ENCODE measurements at places on chromosomes 4 and X.

DNA sequence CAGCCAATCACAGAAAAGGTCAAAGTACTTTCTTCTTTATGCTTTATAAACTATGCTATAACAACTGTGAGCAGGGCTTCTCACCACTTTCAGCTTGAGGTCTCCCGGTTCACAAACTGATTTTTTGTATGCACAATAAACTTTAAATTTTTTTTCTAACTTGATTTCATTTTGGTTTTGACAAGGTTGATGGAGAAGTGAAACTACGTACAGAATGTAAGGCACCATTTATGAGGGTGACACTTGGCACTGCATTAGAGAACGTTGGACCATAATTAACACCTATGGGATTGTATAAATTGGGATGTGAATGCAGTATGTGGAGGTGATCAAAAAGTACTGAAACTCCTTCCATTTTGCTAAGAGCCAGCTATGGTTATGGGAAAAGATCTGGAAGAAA is 857.9 kb upstream of the HTR2C start:
- DNase-seq, result no peak

GRCh38 chr4:20532871-20533870 is 167.1 kb upstream of the PACRGL start:
- DNase-seq, result no peak

DNA sequence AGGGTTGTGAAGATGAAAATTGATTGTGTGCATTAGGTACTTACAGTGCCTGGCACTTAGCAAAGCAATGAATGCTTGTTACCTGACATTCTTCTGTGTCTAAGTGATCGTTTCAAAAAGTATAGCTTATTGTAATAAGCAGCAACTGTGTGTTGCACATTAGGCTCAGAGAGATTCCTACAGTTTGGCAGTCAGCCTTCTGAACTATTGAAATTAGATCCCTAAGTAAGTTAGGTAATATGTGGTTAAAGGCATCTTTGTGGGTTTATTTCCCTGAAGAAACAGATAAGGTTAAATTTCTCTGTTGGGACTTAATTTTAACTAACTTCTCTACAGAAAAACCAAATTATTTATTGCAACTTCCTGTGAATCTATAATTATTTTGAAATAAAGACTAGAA is 93.4 kb downstream of the REPS2 start:
- DNase-seq, result no peak

DNA sequence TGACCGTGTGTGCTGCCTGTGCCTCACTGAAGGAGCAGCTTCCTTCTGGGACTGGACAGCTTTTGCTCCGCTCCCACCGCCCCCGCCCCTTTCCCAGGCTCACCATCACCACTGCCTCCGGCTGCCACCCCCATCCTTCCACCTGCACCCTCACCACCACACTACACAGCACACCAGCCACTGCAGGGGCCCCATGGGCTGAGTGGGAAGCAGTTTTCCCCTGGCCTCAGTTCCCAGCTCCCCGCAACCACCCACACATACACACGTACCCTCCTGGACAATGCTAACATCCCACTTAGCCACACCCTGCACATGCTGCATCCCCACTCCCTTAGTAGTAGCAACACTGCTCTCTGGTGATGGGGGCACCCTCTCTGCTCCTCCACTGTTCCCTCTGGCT is 29.6 kb upstream of the COX18 start:
- no peak for DNase-seq

GRCh38 chr4:155529272-155529671 is 137.4 kb upstream of the GUCY1A1 start:
- DNase-seq, result peak; percentile 63

- DNase-seq, result no peak
These were observed 79.1 kb upstream of the TFDP3 start for GRCh38 chrX:133297284-133297683.

DNA sequence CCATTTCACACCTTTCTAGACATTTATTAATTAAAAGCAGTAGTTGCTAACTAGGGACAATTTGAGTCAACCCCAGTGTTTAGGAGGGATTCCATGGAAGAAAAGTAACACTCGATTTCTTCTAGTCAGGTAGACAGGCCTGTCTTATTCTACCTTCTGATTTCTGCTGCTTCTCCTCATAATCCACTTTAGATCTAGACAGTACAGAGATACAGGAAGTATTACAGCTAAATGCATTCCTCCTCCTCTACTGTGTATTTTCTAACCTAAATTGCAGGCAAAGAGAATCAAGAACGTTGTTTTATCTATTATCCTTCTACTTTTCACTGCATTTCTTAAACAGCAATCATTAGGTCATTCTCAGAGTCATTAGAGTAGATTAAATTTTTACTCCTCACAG is 52.6 kb downstream of the LPAR4 start:
- no peak for DNase-seq

GRCh38 chrX:75074475-75074874 is 81.6 kb downstream of the ABCB7 start:
- no peak for DNase-seq

DNA sequence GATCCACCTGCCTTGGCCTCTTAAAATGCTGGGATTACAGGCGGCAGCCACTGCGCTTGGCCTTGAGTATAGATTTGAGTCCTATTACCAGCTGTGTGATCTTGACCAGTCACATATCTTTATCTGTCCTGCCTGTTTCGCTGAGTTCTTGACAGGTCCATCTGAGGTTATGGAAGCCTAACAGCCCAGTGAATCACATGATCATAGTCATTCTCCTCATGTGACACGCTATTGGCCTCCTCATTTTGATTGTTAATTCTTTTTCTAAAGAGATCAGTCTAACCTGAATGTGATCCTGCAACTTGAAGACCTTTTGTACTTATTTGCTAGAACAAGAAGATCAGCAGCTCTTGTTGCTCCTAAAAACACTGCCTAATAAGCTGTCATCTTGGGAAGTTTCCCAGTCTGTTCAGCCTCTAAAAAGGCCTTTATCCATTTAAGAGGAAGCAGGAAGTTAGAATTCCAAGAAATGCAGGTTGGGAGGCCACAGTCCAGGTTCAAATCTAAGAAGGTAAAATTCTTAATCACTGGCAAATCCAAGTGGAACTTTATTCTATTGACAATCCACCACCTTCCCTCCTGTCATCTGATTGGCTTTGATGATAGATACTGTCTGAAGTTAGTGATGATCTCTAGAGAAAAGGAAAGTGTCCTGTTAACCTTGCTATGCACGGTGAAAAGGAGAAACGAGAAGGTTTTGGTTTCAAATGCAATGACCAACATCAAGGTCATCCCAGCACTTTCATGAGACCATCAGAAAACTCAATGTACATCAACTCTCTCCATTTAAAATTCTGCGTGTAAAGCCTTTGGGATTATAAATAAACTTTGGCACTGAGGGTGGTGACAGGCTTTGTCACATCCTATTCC is 86.9 kb downstream of the CHRNA9 start:
- DNase-seq, result no peak

DNA sequence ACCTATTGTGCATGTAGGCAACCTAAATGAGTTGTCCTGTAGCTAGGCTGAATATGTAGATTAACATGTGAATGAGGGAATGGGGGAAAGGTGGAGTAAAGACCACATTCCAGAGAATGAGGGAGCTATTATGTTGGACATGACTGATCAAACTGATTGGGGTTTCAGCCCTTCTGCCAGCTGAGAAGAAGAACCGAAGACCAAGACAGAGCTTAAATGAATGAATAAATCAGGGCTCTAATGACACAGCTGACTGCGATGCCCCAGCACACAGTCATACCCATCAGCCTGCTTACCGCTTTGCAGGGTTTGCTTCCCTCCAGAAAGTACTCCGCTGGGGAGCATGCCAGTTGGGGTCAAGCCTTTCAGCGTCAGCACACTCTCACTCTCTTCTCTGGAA is 315.4 kb downstream of the PPP3CA start:
- no peak for DNase-seq

GRCh38 chr4:39710098-39710896 is 12.4 kb downstream of the UBE2K start:
- DNase-seq, result no peak

GRCh38 chrX:70042399-70043371 is 7.1 kb downstream of the AWAT2 start:
- no peak for DNase-seq

GRCh38 chr4:52755426-52755825 is 4.2 kb upstream of the ERVMER34-1 start:
- DNase-seq, result no peak

- DNase-seq, result peak; percentile 60
These were observed 183.2 kb downstream of the FBXW7 start for GRCh38 chr4:152352622-152353116.

GRCh38 chr4:4384837-4385236 is 2.1 kb upstream of the NSG1 start:
- peak; percentile 16 for DNase-seq

DNA sequence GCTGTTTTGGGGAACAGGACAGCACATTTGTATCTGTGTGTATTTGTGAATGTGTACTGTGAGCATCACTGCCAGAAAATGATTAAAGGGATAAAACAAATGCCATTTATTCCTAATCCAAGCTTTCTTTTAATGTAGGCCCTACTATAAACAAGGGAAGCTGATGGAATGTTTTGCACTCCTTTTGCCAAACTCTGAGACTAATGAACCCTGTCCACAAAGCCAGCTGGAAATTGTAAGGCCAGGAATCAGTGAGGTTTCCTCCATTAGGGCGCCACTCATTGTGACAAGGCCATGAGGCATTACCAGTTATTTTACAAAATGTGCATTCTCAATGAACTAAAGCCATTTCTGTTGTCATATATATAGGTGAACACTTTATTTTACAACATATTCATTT is 163.0 kb upstream of the NAP1L5 start:
- no peak for DNase-seq

GRCh38 chr4:124486423-124486822 is 226.1 kb downstream of the ANKRD50 start:
- no peak for DNase-seq

DNA sequence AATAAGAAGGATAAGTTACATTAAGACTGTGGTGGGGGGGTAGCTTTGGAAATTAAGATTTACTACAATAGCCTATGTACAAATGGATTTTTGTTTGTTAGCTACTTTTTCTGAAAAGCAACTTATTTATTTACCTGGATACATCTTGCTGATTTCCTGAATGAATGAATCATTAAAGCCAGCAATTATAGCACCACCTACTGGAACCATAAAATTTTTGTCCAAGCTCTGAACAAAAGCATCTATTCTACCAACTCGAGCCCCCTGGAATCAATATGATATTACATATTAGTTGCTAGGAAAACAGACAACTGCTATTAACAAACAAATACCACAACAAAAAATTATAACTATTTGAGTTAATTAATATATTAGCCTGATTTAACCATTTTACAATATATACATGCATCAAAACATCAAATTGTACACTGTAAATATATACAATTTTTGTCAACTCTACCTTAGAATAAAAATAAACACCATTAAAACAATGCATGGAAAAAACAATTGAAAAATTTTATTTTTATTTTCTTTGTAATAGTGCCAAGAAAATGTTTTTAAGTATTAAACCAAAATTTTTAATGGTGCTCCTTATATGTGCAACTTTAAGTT is 15.3 kb downstream of the SEPSECS start:
- peak; percentile 48 for DNase-seq

DNA sequence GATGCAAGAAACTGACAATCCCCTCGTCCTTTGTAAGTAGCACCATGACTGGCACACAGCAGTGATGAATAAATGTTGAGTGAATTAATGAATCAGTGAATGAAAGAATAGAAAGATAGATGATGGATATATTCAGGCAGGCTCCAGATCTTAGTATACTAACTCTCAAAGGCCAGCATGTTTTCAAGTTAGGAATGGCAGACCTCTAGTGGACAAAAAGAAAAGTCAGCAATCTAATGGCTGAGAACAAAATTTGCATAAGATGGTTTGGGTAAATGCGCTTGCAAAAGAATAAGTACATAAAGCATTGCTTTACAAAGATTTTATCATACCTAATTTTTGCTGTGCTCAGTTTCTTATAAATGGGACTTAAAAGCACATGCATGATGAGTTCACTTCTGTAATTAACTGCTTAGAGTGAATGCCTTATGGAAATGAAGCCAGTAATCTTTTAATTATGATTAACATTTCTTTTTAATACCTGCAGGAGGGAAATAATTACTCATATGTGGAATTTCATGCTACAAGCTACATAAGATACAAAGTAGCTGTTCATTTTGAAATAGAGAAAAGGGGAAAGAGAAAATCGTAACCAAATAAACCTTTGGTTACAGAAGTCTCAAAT is 126.9 kb upstream of the GPRIN3 start:
- DNase-seq, result peak; percentile 47

DNA sequence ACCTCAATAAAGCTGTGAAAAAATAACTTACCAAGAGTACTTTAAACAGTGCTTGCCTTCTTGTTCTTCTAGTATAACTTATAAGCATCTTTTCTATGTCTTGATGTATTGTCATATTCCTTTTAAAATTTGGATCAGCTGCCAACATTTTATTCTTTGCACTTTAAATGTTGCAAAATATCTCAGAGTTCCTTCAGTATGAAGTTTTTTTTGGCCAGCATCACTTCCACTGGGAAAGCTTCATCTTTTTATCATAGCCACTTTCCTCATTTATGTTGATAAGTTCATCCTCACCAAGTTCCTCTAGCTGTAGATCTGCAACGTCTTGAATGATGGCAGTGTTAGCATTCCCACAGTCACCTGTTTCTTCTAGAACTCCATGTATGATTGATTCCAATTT is 24.2 kb downstream of the CXorf58 start:
- no peak for DNase-seq

- DNase-seq, result no peak
These were observed 299.9 kb downstream of the PPP4R3C start for GRCh38 chrX:27163236-27163635.

GRCh38 chr4:70624226-70624793 is 4.2 kb upstream of the ENAM start:
- DNase-seq, result peak; percentile 5

DNA sequence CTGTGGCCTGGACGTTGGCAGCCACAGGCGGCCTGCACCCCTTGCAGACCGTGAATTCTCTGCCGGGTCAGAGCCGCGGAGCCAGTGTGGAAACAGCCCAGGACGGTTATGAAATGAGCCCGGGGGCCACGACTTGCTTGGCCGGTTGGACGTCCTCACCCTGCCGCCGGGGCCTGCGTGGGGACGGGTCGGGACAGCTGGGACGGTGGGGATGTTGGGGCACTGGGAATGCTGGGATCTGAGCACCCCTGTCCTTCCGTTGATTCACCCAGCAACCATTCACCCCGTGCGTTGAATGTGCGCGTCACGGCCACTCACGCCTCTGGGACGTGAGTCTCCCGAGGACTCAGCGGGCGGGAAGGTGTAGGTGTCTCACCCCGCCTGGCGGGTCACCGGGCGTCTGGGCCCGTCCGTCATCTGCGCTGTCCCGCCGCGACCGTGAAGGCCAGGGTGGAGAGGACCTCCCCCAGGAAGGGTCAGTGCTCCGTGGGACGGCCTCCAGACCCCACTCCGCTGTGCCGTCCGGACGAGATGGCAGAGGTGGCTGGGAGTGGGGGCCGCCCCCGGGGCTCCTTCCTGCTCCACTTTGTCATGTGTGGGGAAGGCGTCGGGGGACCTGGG is 4.5 kb upstream of the PLCXD1 start:
- no peak for DNase-seq

DNA sequence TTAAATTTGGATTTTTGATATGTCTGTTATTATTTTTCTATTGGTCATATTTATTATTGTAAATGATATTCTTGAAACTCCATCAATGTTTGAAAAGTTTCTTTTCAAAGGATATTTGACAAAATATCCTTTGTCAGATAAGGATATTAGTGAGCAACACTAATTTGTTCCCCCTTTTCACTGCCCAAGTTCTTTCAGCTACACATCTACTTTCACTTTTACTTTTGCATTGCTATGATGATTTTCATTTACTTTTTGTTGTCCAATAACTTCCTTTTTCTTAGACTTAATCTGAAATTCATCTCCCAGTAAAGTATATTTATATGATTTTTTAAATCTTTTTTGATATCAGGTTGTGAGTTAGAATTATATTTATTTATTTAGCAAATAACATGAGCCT is 542.3 kb upstream of the ADGRL3 start:
- no peak for DNase-seq

All from KBM-7 (cell line).